ENCODE measurements at places on chromosomes 16 and 17.

GRCh38 chr16:86430814-86431213 lies 79.5 kb upstream of the FOXF1 start:
- no peak for DNase-seq

- DNase-seq, result peak; percentile 79
Observed at GRCh38 chr17:42276609-42277341, 584 bp upstream of the STAT5B start.

DNA sequence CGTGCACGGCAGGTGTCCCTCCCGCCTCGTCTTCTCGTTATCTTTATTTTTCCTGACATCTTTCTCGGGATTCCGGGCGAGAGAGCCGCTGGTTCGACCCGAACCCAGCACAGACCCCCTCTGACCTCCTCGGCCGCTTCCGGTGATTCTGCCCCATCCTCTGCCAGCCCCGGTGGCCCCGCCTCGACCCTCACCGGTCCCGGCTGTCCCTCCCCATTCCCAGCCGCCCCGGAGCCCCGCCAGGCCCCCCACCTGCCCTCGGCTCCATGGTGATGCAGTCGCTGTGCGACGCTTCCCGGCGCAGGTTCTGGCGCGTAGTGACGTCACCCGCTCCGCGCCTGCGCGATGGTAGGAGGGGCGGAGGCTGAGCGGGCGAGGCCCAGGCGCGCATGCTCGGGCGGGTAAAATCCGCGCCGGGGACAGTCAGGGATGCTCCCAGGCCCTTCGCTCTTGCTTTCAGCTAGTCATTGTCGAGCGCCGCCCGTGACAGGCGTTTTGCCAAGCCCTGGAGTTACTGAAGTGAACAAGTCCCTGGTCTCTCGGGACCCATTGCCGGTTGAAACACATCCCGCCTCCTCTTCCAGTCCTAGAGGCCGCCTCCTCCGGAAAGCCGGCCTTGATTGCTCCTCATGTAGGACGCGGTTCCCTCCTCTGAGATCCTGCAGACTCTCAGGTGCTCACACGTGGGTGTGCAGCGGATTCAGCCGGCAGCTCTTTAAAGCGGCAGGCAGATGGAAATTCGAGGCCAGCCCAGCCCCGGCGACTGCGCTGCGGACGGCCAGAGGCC lies at the start of gene MTHFSD:
Gene MTHFSD, minus strand, starts transcription at position 319 of the 787 bp plus-strand sequence. Its CDS starts 51 bp downstream, at position 268.
- peak; percentile 92 for DNase-seq

- DNase-seq, result no peak
Observed at GRCh38 chr17:21823643-21824042, 131.3 kb downstream of the KCNJ18 start.

DNA sequence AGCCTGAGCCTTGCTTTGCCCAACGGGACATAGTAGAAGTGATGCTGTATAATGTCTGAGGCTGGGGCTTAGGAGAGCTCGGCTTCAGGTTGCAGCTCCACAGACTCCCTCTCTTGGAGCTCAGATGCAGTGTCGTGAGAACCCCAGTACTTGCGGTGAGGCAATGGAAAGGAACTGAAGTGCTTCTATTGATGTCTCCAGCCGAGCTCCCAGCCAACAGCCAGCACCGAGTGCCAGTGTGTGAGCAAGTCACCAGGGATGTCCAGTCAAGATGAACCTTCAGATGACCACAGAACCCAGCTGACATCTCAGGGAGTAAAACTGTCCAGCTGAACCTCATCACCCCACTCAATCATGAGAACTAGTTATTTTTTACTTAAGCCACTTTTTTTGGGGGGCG lies 268.1 kb downstream of the IRF8 start:
- no peak for DNase-seq

GRCh38 chr16:28569021-28569420 lies 15.3 kb downstream of the SGF29 start:
- DNase-seq, result peak; percentile 43

DNA sequence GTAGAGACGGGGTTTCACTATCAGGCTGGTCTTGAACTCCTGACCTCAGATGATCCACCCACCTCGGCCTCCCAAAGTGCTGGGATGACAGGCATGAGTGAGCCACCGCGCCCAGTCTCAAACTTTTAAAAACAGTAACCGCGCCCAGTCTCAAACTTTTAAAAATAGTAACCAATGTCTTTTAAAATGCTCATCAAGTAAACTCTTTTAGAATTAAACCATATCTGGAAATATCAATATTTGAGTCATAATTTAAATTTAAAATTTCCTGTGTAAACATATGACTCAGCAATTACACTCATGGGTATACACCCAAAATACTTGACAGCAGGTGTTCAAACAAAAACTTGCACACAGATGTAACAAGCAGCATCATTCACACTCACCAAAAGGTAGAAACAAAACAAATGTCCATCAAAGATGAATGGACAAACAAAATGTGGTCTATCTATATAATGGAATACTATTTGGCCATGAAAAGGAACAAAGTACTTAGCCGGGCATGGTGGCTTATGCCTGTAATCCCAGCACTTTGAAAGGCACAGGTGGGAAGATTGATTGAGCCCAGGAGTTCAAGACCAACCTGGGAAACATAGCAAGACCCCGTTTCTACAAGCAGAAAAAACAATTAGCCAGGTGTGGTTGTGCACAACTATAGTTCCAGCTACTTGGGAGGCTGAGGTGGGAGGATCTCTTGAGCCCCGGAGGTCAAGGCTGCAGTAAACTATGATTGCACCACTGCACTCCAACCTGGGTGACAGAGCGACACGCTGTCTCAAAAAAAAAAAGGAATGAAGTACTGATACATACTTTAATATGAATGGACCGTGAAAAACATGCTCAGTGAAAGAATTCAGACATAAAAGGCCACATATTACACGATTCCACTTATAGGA lies 20.2 kb downstream of the ENPP7 start:
- no peak for DNase-seq

GRCh38 chr16:17998996-17999395 lies 337.5 kb downstream of the NPIPA8 start:
- DNase-seq, result no peak

DNA sequence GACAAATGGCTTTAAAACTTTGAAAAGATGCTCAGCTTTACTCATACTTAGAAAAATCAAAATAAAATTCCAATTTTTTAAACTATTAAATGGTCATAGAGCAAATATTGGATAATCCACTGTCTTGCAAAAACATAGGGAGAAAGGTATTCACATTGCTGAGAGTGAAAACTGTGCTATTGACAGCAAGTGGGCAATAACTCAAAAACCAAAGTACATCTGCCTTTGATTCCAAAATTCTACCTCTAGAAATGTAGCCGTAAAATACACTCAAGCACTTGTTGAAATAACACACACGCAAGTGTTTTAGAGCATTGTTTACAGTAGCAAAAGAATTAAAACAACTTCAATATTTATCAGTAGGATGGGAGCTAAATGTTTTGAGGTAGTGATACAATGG lies 210.6 kb upstream of the HS3ST3A1 start:
- no peak for DNase-seq

- DNase-seq, result no peak
Observed at GRCh38 chr16:89829630-89830437, 1.6 kb downstream of the SPIRE2 start.
